Stimulated activated CD4-positive, alpha-beta T cell treated with anti-CD3 and anti-CD28 coated beads, Interleukin-1b, Interleukin-23, amount 100 ng/mL, for 24 hours (primary cell): ENCODE measurements at places on chromosomes 2 and 18.

- DNase-seq, result no peak
These were observed 2.4 kb downstream of the TGOLN2 start for GRCh38 chr2:85325466-85325811.

- DNase-seq, result no peak
These were observed 2.8 kb downstream of the FOSL2 start for GRCh38 chr2:28395334-28396061.

DNA sequence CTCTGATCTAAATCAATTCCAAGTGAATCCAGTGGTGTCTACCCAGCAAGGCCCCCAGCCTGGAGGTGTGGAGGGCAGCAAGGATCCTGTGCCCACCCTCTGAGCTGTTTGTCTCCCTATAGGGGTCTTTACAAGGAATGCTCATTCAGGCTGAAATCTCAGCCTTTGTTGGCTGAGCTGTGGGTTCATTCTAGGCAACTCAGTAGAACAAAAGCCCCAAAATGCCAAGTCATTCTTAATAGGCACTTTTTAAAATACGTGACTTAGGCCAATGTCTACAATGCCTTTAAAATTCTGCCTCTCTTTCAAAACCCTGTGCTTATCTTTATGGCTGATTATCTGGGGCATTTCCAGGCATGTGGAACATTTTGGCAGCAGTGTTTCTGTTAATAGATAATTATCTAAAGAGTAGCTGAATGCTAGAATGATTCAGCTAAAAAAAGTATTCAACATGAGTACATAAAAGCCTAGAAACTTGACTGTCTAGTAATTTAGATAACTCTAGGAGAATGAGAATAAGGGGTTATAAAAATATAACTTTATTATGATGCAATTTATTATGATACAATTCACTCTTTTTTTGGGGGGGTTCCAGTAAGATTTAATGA lies 7.4 kb downstream of the UGT1A6 start:
- DNase-seq, result no peak

DNA sequence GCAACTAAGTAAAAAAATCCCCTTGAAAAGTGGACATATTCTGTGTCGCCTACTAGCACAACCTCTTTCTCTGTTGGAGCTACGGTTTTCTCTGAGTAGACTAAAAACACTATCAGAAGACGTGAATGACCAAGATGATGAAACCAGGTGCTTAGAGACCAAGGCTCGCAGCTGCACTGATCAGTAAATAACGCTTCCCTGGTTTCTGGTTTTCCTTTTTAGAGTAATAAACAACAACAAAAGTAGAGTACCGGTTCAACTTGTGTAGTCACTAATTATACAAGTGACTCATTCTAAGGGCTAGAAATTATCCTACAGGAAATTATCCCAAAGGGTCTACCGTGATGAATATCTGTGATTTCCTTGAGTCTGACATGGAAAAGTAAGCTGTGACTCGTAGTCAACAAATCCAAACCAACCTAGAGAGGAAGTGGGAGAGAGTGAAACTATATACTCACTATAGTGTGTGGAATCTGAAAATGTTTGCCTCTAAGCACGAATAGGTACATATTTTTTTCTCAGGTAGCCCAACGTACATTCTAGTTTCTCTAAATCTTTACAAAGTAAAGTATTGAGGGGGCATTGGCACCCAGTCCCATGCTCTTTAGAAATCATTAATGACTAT lies 17.8 kb downstream of the RASGRP3 start:
- no peak for DNase-seq

GRCh38 chr2:176504440-176504839 lies 235.2 kb downstream of the MTX2 start:
- DNase-seq, result no peak

DNA sequence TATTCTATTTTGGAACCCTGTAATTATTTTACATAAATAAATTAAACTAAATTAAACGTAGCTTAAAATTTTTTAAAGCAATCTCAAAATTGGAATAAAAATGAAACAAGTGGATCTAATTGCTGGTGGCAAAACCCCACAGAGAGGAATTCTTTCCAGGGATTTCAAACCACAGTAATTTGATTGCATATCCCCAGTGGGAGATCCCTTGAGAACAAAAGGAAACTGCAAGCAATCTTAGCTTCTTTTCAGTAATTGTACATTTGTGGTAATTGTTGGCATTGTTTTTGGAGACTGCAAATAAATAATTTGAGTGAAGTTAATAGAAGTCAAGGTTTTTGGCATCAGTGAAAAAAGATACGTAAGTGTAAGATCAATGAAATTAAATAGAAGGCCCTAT lies 58.7 kb upstream of the MYCN start:
- DNase-seq, result no peak

- no peak for DNase-seq
These were observed 100.1 kb downstream of the HRH4 start for GRCh38 chr18:24560511-24560981.

GRCh38 chr2:14756981-14757657 lies 124.6 kb downstream of the LRATD1 start:
- no peak for DNase-seq

- DNase-seq, result no peak
These were observed 409.1 kb downstream of the TNS1 start for GRCh38 chr2:217593732-217594131.

GRCh38 chr2:37870829-37871228 lies 54.3 kb upstream of the RMDN2 start:
- no peak for DNase-seq

- DNase-seq, result no peak
These were observed 147.0 kb upstream of the ID2 start for GRCh38 chr2:8534729-8535468.

DNA sequence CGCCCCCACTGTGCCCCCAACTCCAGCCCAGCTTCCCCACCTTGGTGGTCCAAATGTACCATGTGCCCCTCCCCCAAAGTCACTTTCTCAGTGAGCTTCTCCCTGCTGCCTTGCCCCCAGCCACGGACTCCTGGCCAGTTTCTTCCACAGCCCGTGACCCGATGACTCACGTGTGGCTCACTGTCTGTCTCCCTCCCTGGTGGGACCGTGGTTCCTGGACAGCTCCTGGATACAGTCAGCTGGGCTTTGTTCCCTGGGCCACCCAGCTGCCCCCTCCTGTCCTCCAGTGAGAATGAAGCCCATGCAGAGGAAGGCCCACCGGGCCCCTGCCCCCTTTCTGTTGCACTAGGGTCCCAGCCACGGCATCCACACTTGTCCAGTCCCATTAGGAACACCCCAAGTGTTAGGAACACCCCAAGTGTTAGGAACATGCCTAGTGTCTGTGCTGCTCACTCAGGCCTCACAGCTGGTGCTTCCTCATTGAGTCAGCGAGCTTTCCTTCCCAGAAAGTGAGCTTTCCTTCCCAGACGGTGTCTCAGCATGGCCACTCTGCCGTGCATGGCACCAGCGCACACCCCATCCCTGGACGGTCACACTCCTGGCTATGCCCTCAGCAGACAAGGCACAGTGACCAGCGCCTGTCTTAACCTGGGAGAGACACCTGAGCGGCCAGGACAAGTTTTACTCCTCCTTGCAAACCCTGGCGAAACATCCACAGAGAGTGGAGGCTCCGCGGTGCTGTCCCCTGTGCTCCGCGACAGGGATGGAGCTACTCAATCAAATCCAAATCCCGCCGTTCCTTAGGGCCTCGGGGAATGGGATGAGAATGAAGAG lies 44.8 kb upstream of the CTDP1 start:
- no peak for DNase-seq

- no peak for DNase-seq
These were observed 148.9 kb upstream of the EPAS1 start for GRCh38 chr2:46148369-46148736.

GRCh38 chr2:40412456-40412855 lies 39.4 kb downstream of the SLC8A1 start:
- DNase-seq, result no peak

GRCh38 chr2:234251326-234252271 lies 201.1 kb downstream of the SPP2 start:
- DNase-seq, result no peak

DNA sequence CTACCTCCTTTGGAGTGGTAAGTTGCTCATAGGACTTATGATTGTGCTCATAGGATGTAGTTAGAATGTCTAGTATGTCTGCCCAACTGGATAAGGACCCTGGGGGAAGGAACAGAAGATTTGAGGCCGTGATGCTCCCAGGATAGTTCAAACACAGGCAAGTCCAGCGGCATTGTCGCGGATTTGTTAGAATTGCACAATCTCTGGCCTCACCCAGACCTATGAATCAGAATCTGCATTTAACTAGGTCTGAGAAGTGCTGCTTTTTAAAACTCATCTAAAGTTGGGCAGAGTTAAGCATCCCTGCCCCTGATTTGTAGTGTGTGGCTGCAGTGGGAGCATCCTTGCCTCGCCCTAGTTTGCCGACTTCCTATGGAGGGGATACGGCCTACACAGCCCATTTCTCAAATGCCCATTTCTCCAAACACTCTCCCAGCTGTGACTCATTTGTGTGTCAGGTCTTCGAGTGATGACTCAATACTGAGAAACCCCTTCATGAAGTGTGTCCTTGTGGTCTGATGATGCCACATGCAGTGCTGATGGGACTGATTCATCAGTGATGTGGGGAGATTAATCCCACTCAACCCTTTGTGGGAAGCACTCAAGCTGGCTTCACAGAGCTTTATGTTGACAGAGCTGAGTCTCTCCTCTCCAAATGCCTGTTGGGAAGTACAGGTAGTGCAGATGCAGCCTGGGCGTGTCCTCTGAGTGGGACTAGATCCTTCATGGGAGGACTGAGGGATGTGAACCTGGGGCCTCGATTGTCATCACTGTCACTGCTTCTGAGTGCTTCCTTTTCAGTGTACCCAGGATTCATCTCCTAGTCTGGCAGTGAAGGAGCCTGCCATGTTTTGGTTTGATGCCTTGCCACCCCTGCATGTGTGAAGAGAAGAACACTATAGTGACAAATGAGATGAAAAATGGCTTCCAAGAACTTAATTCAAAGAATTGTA lies 18.7 kb downstream of the SMIM21 start:
- no peak for DNase-seq

DNA sequence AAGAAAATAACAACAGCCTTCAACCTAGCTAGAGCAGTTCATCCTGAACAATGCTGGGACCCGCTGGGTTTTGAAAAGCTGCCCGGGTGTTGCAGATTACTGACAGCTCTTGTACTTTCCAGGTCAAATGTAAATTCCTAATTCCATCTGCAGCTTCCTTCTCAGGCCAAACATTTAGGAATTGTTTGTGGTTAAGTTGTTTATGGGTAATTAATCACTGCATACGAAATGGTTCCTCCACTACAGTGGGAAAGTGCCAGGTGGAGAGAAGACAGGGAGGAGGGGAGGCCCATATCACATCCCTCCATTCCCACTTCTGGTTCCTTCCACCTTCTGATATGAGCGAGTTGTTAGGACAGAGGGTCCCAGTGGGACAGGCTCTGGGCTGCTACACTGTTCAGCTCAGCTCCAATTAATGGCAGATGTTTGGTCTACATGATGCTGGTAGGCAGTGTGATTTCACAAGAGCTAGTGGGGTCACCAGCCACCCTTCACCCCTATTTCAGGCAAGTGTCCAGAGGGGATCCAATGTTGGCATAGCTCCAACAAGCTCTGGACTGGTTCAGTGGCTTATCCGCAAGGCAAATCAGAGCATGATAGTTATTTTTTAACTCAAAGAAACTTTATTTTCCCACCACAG lies 112.9 kb upstream of the ACAA2 start:
- no peak for DNase-seq

GRCh38 chr18:59764281-59764680 lies 67.1 kb upstream of the CCBE1 start:
- DNase-seq, result no peak

DNA sequence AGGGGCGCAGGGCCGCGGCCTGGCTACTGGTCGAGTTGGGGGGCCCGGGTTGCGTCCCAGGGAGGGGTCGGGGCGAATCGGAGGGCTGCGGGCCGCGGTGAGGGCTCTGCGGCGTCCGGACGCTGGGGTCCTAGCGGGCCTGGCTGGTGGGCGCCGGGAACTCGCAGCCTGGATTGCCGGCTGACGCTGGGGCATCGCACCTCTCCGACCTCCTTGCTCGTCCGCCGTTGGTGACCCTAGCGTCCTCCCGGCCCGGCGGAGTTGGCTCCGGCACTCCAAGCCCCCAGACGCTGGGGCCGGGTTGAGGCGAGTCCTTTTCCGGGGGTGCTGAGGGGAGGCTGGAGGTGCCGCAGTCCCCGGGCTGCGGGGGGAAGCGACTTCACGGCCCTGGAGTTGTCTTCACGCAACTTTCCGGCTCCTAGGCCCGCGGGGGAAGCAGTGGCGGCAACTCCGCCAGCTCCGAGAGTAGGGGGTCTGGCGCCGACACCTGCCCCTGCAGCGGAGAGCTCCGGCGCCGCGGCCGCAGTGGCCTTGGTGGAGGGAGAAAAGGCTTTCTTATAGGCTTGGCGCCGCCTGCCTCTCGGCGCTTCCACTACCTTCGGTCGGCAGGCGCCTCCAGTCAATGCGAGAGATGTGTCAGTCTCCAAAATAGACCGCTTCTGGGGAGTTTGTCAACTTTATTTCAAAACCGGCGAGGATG lies 70.3 kb downstream of the HAUS1 start:
- peak; percentile 43 for DNase-seq

GRCh38 chr18:2683055-2683454 lies 27.5 kb downstream of the SMCHD1 start:
- DNase-seq, result no peak

DNA sequence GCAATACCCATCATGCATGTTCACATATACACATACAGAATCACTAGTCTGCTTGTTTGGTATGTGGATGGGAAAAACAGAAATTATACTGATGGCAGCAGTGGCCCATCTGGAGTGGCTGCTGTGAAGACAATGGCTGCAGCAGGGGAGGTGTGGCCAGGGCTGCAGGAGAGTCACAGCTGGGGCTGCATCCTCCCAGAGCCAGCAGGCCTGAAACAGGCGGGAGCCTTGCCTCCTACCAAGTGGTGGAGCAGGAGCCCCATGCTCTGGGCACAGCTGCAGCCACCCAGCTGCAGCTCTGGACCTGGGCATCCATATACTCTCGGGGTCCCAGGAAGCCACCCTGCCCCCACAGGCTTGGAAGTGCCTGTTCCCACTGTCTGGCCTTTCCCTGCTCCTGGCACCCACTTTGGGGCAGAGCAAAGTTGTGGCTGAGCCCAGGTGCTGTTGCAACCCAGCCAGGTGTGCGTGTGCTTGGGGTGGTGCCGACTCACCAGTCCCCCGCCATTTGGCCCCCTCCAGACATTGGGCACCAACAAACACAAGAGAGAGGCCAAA lies 136.6 kb downstream of the SPAG16 start:
- no peak for DNase-seq

- no peak for DNase-seq
These were observed 630.6 kb upstream of the ZNF804A start for GRCh38 chr2:183967756-183968155.

GRCh38 chr2:33268246-33268831 lies 208.1 kb upstream of the RASGRP3 start:
- DNase-seq, result no peak

DNA sequence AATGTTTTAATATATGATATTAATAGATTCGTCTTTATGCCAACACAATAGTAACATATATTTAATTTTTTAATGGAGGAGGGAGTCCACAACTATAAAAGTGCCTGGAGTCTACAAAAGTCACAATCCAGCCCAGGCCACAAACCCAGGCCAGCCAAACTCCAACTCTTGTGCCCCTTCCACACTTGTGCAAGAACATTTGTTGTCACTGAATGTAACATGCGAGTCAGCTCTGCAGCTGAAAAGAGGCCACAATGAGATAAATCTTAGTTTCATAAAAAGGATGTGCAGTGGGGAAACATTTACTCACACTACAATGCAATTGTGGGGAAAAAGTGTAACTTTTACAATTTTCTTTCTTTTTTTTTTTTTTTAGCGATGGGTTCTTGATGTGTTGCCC lies 110.8 kb downstream of the MCFD2 start:
- no peak for DNase-seq
